ENCODE measurements at places on chromosomes 5 and 9.

GRCh38 chr5:135457424-135458071 is 5.4 kb upstream of the TIFAB start:
- DNase-seq: no peak

- no peak for DNase-seq
Observed at GRCh38 chr9:129383019-129383560, 205.0 kb upstream of the IER5L start.

DNA sequence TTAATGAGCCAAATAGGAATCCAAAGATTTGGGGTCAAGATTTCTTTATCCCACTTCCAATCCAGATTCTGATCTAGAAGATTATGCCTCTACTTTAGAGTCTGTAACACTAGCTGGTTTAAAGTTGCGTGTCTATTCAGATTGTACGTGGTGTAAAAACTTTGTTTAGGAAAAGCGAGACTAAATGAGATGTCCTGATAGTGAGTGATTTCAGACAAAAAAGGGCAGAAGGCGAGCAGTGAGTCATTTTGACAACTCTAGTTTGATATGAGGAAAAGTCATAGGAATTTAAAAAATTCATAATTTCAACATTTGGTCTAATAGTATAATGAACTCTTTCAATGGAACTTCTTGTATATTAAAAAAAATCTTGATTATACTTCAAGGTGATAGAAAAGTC is 119.6 kb upstream of the KLF9 start:
- no peak for DNase-seq

- DNase-seq: no peak
Observed at GRCh38 chr9:127833555-127833954, 20.9 kb downstream of the ENG start.

DNA sequence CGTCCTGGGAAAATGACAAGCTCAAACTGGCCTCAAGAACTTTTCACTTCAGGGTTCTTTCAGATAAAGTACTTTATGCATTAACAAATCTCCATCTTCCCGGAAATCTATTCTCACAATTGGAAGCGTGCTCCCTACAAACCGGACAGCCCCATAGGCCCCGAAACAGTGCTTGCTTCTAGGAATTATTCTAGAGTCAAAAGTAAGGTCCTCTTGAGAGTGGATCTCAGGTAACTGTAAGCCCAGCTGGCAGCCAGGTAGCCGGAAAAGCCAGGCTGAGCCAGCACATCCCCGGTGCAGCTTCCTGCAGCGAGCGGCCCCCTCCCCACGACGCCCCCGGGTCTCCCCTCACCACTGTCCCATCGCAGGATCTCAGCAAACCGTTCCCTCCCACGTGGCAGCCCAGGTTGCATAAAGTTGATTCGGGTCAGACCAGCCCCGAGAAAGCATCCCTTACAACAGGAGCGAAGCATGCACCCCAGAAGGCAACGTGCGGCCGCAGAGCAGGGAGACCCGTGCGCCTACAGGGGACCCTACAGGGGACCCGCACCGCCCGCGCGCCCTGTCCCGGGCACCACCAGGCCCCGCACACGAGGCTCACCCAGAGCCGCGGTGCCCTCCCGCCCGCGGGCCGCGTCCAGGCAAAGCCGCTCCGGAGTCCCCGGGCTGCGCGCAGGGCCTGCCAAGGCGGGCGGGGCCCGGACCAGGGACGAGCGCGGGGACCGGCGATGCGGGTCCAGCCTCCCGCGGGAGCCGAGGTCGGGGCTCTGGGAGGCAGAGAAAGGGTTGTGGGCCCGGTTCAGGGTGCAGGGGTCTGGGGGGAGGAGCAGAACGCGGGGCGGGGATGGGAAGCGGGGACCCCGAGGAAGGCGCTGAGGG is 920 bp downstream of the LPCAT1 start:
- no peak for DNase-seq

- DNase-seq: no peak
Observed at GRCh38 chr9:35942286-35942685, 15.7 kb downstream of the OR2S2 start.

GRCh38 chr5:15026011-15026893 is 154.7 kb upstream of the ANKH start:
- DNase-seq: no peak

DNA sequence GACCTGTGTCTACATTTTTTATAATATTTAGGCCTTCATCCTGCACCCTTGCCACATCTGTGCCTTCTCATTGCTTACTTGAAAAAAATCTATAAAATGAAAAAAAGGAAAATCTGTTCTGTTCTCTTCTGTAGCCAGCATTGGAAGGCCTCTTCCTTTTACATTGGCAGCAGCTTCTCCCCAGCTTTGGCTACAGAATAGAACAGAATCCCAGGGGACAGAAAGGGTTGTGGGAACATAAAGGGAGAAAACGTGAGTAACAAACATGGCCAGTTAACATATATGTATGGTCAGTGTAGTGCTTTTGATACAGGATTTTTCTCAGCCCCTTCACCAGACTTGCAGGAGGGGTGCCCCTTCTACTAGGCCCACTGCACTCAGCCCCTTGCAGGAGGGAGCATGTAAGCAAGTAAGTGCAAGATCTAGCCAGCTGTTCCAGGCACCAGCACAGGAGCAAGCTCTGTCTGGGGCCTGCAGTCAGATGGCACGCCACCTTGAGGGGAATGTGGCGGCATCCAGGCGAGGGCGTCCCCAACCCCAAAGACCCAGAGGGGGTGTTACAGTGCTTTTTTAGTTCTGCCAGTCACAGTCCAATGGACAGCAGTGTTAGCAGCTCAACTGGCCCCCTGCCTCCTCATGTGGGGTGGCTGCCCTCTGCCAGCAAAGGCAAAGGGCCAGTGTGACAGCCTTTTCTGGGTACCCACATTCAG is 330.5 kb upstream of the ZNF462 start:
- DNase-seq: no peak

- no peak for DNase-seq
Observed at GRCh38 chr9:76610011-76610352, 151.0 kb downstream of the GCNT1 start.

DNA sequence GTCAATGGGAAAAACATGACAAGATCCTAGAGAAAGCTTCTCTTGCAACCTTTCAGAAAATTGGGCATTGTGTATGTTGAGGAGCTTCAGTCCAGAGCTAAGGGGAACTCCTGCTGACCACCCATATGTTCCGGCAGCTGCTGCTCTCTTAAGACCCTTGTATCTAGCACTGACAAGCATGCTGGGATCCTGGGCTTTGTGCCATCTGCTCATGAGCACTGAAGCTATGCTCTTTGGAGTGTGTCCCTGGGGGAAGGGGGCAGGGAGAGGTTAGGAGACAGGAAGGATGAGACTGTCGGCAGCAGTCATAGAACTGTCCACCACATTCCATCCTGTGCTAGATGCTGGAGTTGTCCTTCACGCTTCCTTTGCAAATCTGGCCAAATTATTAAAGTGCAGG is 109.3 kb downstream of the JAKMIP2 start:
- DNase-seq: no peak

All from CMK (cell line).